ENCODE measurements at places on chromosomes 3 and 15.

DNA sequence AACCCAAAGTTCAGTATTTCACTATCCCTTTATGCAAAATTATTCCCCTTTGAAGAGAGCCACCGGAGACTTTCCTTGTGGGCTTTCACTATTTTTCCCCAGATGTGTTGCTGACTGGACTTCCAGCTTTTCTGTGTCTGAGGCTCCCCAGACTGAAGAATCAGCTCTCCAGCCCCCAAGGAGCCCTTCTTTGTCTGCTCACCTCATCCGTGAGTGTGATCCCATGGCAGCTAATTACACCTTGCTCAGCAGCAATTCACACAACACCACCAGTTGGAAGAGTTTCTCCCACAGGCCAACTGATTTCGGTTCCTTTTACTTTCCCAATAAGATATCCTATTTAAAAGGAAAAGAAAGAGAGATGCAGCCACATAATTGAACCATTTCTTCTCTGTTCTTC is 249.5 kb upstream of the TRIM42 start:
- no peak for DNase-seq

GRCh38 chr3:191398607-191399006 is 62.4 kb upstream of the PYDC2 start:
- no peak for DNase-seq

- DNase-seq = no peak
Measured at GRCh38 chr3:15367059-15367458, 34.7 kb upstream of the SH3BP5 start.

DNA sequence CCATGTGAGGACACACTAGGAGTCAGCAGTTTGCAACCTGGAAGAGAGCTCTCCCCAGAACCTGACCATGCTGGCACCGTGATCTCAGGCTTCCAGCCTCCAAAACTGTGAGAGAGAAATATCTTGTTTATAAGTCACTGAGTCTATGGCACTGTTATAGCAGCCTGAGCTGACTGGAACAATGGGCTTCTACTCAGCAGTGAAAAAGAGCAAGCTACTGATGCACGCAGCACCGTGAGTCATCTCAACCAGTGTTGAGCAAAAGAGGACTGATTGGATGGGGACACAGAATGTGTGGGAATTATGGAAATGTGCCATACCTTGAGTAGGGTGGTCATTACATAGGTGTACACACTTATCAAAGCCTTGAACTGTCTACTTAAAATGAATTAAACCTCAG is 230.4 kb downstream of the PLCL2 start:
- no peak for DNase-seq

GRCh38 chr3:65582012-65582717 is 456.6 kb downstream of the MAGI1 start:
- no peak for DNase-seq

- DNase-seq = no peak
Measured at GRCh38 chr3:53775834-53776251, 70.4 kb downstream of the CHDH start.

- no peak for DNase-seq
Measured at GRCh38 chr3:16203031-16203430, 28.6 kb downstream of the GALNT15 start.

DNA sequence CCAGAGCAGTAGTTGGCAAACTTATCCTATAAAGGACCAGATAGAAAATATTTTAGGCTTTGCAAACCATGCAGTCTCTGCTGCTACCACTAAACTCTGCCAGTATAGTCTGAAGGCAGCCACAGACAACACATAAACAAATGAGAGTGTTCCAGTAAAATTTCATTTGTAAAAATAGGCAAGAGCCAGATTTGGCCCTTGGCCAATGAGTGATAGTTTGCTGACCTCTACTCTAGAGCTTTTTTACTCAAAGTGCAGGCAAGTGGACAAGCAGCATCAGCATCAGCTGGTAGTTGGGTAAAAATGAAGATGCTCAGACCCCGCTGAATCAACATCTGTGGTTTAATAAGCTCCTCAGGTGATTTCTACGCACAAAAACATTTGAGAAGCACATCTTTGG is 269.8 kb downstream of the NTRK3 start:
- no peak for DNase-seq

DNA sequence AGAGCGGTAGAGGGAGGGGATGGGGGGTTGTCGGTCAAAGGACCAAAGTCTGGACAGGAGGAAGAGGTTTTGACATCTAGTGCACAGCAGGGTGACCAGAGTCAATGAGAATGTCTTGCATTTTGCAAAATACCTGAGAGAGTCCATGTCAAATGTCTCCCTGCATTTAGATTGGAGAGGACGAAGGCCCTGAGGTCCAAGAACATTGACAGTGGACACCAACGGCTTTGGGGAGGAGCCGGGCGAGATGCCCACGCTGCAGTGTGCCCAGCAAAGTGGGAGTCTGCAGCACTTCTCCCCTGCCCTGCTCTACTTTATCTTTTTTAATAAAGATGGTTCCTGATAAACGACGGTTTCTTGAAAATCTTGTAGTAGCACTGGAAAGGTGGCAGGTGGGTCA is 67.4 kb upstream of the TAMM41 start:
- no peak for DNase-seq

DNA sequence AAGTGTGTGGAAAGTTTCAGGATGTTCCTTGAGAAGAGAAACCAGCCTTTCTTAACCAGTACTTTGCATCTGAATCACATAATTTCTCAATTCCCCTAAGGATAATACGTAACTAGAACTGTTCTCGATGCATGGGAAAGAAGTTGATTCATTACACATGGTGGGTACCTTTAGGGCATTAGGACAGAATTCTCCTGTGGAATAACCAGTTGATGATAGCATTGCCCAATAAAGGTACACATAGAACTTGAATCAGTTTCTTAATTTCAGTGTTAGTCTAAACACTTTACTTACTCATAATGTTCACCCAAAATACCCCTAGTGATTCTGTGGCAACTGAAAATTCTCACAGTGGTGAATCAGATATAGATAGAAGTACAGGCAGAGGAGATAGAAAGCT is 1030.9 kb downstream of the ROBO1 start:
- DNase-seq = no peak

DNA sequence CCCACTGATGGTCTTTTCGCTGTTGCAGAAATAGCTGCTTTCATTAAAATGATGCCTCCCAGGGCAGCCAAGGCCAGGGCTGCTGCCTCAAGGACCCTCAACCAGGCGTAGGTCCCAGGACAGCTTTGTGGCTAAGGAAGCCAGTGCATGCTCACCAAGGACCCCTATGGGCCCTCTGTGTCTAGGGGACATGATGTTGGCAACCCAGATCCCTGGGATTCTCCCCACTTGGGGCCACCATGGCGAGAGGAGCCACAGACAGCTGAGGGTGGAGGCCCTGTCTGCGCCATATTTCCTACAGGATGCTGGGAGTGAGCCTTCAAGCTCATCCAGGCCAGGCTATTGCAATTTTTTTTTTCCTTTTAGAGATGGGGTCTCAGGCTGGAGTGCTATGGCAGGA is 137.2 kb downstream of the CHSY1 start:
- DNase-seq = no peak

DNA sequence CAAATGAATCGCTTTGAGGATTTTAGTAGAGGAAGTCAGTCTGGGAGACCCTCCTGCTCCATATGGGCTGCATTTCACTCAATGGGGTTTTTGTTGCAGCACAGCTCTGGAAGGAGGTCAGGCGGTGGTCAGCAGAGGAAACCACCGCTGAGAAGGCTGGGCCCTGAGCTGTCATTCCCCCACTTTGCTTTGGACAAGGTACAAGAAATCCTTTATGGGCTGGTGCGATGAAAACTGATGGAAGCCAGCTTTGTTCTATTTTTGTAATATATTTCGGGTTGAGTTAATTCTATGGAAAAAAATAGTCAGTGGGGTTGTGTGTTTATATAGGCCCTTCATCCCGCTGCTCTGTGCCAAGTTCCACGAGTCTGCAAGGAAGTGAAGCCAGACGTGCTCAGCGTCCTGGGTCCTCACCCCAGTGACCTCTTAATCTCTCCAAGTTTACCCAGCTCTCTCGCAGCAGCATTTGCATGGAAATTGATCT is 157.1 kb upstream of the TMC3 start:
- no peak for DNase-seq

- no peak for DNase-seq
Measured at GRCh38 chr3:60391292-60391691, 860.0 kb downstream of the FHIT start.

GRCh38 chr15:41633609-41634008 is 26.6 kb upstream of the MGA start:
- no peak for DNase-seq
